EH (cell line): ENCODE measurements at places on chromosomes 1 and 21.
A peak's percentile ranks its signal among the peaks of the same experiment; 100 is the strongest.

- no peak for DNase-seq
Observed at GRCh38 chr1:43312663-43313515, 12.1 kb downstream of the TIE1 start.

DNA sequence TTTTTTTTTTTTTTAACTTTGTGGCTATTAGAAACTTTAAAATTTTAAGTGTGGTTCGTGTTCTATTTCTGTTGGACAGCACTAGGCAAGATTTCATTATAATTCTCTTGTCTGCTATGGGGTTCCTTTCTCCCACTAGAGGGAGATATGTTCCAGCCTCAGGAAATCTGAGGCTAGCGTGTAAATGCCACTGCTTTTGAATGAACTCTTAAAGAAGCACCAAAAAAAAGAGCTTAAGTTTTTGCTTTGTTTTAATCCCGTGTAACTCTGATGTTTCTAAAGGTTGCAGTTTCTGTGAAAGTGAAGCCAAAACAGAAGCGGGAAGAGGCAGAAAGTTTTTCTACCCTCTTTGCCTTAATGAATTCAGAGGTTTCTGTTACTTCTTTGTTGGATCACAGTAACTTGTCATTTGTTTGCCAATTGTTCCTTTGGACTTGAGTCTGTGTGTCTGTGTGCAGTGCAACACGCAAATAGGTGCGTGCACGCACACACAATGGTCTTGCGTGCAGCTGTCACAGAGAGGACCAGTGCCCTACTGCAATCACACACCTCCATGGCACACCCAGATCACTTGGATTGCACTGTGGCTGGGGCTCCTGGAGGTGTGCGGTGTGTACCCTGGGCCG is 32.3 kb downstream of the HHAT start:
- DNase-seq = peak; percentile 71

DNA sequence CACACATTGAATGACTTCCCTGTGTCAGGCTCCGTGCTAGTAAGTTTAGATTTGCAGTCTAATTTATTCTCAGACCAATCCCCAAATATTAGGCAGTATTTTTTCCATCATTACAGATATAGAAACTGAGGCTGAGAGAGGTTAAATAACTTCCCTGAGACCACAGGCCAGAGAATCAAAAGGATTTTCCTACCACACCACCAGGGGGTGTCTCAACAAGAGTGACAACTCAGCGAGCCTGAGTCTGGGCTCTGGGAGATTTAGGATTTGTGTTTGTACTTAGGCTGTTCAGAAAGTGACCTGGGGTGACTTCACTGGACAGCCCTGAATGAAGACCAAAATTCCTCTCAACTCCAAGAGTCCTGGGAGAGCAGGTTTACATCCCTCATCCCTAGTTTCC is 13.3 kb upstream of the LCE5A start:
- peak; percentile 26 for DNase-seq

DNA sequence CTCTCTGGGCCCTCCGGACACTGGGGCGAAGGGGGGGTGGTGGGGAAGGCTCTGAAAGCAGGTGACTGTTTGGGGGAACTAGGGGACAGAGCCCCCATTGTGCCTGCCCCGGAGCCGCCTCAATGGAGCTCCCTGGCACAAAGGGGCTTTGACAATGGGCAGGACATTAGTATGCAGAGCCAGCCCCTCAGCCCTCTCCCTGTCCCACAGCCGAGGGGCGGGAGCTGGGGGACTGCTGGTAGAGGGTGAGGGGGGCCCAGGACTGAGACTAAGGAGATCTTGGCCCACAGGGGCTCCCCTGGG is 7.8 kb downstream of the KCNJ10 start:
- no peak for DNase-seq

- peak; percentile 22 for DNase-seq
Observed at GRCh38 chr1:26164036-26164860, 4.5 kb downstream of the C1orf232 start.

GRCh38 chr1:93443454-93443853 is 4.5 kb upstream of the FNBP1L start:
- DNase-seq = no peak

GRCh38 chr1:3630914-3631313 is 6.1 kb downstream of the TPRG1L start:
- DNase-seq = no peak

GRCh38 chr1:178543290-178543607 is 30.3 kb downstream of the TEX35 start:
- DNase-seq = no peak

GRCh38 chr1:26388791-26389445 is 16.4 kb upstream of the ZNF683 start:
- DNase-seq = no peak

DNA sequence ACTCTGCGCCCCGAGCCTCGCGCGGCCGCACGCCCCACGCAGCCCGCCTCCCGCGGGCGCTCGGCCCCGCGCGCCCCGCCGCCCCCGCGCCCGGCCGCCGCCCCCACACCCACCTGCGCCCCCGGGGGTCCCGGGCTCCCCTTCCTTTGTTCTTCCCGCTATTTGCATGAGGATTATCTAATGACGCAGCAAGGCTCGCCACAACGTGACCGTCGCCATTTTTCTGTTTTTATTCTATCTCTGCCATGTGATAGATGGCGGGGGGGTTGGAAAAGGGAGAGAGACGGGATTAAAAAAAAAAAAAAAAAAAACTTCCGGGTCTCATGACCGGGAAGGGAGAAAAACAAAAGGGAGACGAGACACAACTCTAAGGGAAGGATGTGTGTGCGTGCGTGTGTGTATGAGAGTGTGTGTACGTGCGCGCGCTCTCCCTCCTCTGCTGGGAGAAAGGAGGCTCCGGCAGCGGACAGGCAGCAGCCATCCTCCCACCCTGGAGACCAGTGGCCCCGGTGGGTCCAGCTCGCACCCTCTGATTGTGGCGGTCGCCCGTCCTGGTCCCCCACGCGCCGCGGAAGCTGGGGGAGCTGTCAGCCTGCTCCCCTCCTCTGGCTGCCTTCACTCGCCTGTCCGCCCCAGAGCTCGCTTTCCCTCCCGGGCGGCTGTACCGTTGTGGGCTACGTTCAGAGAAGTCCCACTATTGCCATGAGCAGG is 80.4 kb upstream of the AK4 start:
- peak; percentile 61 for DNase-seq
